ENCODE measurements at places on chromosomes 5 and 9.

GRCh38 chr5:85108471-85108870 is 723.8 kb upstream of the EDIL3 start:
- no peak for DNase-seq

DNA sequence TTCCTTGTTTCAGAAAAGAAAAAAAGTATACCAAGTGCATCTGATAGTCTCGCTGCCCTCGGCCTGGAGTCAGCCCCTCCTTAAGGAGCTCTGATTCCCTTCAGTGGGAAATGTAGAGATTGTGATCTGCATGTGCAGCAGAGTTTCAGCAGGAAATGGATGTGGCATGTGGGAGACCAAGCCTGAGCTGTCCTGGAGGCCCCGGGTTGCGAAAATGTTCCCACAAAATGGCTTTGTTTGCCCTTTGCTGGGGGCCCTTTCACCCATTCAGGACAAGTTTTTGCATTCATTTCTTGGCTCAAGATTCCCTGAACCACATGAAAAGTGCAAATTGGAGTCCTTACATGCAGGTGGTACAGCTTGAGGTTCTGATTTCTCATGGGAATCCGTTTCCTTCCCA is 230.9 kb downstream of the GADD45G start:
- DNase-seq = no peak

GRCh38 chr5:76867038-76867437 is 17.2 kb downstream of the S100Z start:
- no peak for DNase-seq

DNA sequence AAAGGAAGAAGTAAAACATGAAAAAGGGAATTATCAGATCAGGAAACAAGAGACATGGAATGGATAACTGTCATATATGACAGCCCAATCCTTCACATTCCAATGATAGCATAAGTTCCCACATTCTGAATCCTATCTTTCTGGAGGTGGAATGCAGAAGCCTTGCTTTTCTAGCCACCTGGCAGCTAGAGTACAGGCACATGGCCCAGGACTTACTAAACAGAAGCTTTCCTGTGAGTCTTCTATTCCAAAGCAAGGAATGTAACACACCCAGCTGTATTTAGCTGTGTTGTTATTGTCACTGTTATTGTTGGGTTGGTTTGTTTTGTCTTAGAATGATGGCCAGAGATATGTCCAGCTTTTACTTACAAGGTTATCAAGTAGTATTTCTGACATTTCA is 780.5 kb upstream of the ZNF608 start:
- no peak for DNase-seq

- DNase-seq = no peak
These were observed 83.5 kb upstream of the HSPA9 start for GRCh38 chr5:138658676-138659075.

- DNase-seq = no peak
These were observed at the start of gene RAI14 for GRCh38 chr5:34656001-34656699. RAI14 (plus strand) TSS chr5:34656328; CDS start chr5:34686920, 30,592 bp downstream.

DNA sequence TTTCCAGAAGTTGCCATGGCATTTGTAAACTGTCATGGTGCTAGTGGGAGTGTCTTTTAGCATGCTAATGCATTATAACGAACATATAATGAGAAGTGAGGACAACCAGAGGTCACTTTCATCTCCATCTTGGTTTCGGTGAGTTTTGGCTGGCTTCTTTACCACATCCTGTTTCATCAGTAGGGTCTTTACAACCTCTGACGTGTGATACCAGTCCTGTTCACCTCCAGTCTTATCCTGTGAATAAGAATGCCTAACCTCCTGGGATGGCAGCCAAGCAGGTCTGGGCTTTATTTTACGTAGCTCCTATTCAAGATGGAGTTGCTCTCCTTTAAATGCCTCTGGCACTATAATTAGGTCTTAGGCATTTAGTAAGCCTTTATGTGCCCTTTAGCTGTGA is 20.4 kb upstream of the RFK start:
- DNase-seq = no peak

DNA sequence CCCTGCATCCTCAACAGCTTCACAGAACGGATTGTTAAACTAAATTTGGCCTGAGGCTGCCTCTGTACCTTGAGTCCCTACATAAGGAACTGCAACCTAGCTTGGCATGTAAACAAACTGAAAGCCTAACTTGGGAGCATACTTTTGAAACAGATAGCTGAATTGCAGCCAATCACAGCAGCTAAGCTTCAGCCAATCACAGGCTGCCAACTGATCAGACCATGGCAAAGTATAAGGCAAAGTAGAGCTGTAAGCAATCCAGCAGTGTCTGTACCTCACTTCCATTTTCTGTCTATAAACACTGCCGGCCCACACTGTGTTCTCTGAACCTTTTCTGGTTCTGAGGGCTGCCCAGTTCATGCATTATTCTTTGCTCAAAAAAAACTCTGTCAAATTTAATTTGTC is 8.9 kb upstream of the ZNF483 start:
- no peak for DNase-seq

Data from activated CD8-positive, alpha-beta memory T cell treated with anti-CD3 and anti-CD28 coated beads for 1 hour (primary cell).